ENCODE measurements at places on chromosomes 1 and 21. TPM values are rescaled to one million over a fixed set of nuclear protein-coding genes. Genes with fewer than 3 reads are reported as not detected.

The FCRLA gene
- not detected for total RNA-seq

The DMBX1 gene
- total RNA-seq, result not detected

The GPR25 gene
- total RNA-seq, result not detected

The ZFP69 gene
- 3.4 TPM for total RNA-seq

The FAM72B gene
- 19.5 TPM for total RNA-seq

The KCNJ9 gene
- not detected for total RNA-seq
